Stimulated activated effector memory CD8-positive, alpha-beta T cell treated with anti-CD3 and anti-CD28 coated beads, Interleukin-12 subunit alpha, Interleukin-12 subunit beta, amount 100 ng/mL, for 72 hours (primary cell): ENCODE measurements at places on chromosomes 1 and 21.
A peak's percentile ranks its signal among the peaks of the same experiment; 100 is the strongest.

- DNase-seq, result no peak
These were observed 10.0 kb downstream of the RPTN start for GRCh38 chr1:152148981-152149380.

DNA sequence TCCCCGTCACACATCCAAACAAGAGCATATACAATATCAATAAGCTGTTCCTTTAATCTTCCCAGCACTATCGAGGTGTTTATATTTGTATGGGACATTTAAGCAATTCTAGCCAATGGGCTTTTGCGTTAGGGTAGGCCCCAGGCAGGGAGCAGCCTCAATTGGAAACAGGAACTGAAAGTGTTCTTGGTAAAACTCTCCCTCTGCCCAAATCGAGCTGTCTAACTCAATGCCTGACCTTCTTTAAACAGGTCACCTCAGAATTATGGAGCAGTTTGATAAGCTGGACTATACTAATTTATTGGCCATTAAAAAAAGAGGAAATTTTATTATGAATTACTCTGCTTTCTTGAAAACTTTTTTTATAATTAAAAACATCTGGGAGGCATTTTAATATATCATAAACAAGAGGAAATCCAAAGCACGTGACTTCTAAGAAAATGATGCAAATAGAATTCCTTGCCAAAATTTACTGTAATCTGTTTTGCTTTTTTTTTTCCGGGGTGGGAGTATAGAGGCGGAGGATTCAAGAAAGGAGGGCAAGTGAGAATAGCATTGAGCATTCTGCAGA is 498.1 kb downstream of the LMO4 start:
- no peak for DNase-seq

DNA sequence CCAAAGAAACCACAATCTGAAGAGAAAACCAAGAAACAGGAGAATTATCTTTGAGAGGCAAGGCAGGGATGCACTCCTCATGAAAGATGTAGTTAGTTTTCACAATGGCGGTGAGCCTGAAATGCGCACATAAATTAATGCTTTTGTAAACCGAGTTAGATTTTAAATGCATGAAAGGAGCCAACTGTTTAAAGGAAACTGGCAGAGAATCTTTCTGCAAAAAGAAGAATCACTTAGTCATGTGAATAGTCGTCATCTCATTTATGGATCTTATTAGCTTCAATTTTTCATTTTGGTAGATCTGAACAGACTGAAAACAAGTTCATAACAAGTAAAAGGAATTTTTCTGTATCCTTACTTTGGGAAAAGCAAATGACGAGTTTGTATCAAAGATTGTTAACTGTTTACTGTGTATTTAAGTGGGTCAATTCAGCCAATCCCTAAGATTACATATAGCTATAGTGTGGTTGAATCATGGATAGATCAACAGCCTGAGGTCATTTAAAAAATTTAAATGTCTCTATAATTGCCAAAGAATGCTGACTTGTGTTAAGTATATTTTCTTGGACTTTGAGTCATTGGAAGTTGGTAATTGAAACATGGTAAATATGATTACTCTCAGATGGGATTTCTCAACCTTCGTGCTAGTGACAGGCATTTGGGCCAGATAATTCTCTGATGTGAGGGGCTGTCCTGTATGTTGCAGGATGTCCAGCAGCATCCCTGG is 226.6 kb upstream of the KAZN start:
- no peak for DNase-seq

GRCh38 chr21:27776925-27777553 is 810.2 kb upstream of the ADAMTS5 start:
- DNase-seq, result no peak

GRCh38 chr1:12067900-12068821 is 5.1 kb downstream of the TNFRSF8 start:
- DNase-seq, result peak; percentile 83

DNA sequence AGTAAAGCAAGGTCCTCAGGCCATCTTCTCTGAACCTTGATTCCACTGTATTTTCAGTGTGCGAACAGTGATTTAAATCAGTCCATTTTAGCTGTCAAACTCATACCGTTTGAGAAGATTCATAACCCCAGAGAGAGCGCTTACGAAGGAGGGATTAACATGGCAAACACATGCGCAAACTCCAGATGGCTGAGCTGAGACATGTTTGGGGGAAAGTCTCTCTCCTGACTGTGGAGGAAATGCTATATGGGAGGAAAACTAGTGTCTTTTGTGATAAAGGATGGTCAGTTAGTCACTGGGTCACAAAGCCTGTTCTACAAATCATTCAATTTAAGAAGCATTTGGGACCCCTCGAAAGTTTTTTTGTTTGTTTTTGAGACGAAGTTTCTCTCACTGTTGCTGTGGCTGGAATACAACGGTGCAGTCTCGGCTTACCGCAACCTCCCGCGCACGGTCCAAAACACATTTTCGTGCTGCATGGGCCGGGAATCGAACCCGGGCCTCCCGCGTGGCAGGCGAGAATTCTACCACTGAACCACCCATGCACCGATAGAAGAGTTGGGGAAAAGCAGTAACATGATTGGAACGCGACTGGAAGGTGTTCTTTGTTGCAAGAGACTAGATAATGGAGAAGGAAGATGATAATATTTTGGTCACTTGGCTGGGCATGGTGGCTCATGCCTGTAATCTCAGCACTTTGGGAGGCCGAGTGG is 58.4 kb upstream of the CXADR start:
- peak; percentile 12 for DNase-seq

GRCh38 chr1:209728466-209728865 is 23.8 kb downstream of the HSD11B1 start:
- DNase-seq, result no peak

DNA sequence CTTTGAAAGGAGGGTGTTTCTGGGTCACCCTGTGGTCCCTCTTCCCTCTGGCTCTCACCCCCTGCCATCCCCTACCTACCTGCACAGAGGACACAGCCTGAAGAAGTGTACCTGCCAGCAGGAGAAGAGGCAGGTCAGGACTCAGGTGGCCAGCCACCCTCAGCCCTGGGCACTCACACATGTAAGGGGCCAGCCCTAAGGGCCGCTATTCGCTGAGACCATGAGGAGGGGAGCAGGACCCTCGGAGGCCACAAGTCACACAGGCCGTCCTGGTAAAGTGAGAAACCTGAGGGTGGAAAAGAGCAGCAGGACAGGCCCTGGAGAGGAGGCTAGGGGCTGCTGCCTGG is 1.2 kb downstream of the ZNF692 start:
- DNase-seq, result no peak

GRCh38 chr1:154944401-154945159 is 8.1 kb upstream of the PMVK start:
- DNase-seq, result no peak

DNA sequence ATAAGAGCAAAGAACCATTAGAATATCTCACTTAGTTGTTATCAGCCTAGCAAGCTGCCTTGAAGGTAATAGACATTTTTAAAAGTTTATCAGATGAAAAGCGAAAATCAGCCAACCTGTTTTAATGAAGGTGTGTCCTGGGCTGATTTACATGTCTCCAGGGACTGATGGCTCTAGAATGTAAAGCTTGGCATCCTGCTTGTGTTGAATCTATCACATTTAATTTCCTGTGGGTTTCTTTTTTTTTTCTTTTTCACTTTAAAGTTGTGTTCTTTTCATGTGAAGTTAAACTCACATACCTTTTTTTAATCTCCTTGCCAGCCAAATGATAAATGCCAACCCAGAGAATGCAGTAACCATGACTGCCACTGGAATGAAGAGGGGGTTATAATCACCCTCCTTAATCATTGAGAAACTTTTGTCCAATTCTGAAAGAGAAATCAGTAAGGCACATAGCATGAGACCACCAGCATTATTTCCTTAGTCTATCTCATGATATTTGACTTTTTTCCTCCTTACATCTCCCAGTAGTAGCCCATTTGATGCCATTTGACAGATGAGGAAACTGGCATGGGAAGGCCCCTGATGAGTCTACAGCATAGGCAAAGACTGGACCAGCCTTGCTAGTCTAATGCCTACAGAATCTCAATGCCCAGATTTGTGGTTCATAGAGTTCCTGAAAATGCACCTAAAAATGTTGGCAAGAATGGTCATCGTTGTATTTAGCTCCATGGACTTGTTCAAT is 10.0 kb downstream of the SELL start:
- no peak for DNase-seq

GRCh38 chr1:51234721-51235425 is 1.2 kb upstream of the RNF11 start:
- peak; percentile 68 for DNase-seq

- no peak for DNase-seq
These were observed 245.1 kb downstream of the NFIA start for GRCh38 chr1:61327436-61327835.

- DNase-seq, result no peak
These were observed 275.5 kb upstream of the CACYBP start for GRCh38 chr1:174724219-174724618.

DNA sequence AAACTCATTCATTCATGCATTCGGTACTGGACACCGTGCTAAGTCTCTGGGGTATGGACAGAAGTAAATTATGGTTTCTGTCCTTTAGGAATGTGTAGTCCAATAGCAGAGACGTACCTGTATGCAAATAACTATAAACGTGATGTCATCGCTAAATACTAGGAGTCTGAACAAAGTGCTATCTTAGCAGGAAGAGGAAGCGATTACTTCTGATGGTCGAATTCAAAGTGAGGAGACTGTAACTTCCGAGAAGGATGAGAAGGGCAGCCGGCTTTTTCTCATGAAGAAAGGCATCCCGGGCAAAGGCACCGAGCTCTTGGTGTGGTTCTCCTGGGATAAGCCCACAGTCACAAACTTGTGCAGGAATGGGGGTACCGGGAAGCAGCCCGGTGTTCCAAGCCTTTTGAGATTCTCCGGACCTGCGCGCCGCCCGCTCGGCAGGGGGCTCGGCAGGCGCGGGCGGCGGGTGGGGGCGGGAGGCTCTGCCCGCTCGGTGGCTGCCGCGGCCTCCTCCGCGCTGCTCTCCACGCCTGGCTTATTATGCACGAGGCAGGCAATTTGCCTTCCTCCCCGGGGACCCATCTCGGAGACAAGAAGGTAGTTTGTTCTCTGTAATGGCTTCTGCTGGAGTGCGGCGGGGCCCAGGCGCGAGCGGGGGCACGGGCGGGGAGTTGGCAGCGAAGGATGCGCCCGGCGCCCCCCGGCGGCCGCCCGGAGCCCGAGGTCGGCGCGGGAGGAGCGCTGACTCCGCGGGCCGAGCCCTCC is 67.5 kb upstream of the CD1D start:
- DNase-seq, result peak; percentile 55

- DNase-seq, result no peak
These were observed 45.5 kb downstream of the EPS15 start for GRCh38 chr1:51473331-51474115.
